ENCODE measurements at places on chromosomes 3 and 15.

DNA sequence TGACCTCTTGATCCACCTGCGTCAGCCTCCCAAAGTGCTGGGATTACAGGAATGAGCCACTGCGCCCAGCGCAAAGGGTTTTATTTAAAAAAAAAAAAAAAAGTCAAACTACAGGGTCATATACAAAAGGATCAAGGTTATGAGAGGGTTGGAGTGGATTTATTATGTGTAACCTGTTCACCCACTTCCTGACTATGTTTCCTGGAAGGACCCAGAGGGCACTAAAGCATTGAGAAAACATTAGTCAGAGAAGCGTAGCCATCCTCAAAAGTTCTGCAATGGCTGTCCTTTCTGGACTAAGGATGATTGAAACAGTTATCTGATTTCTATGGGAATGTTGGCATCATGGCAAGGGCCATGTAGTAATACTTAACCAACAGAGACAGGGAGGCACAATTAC is 7.3 kb upstream of the SCAPER start:
- no peak for DNase-seq

GRCh38 chr15:93005133-93005532 is 83.9 kb downstream of the RGMA start:
- DNase-seq: no peak

- peak; percentile 27 for DNase-seq
Measured at GRCh38 chr3:62874711-62875557, at the start of gene CADPS. Gene CADPS (minus strand): TSS chr3:62875416. CDS start chr3:62875029, 387 bp downstream.

GRCh38 chr3:46900007-46900292 is 22.4 kb downstream of the PTH1R start:
- DNase-seq: no peak
